ENCODE measurements at places on chromosomes 1 and 21.

GRCh38 chr1:185388815-185389214, 71.8 kb upstream of the IVNS1ABP start:
- no peak for DNase-seq

- DNase-seq, result no peak
These were observed 151.6 kb upstream of the CAMK1G start for GRCh38 chr1:209431813-209432442.

- no peak for DNase-seq
These were observed 25.0 kb downstream of the PGBD5 start for GRCh38 chr1:230401101-230401500.

DNA sequence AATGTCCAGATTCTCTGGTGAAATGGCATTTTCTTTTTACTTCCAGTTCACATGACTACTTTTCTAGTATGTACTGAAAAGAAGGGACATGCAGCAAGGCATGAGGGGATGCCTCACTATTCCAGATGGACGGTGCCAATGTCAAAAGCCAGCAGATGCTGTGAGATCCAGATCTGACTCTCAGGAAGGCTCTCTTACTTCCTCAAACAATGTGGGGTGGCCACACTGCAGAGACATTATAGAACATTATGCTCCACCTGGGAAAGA, 17.7 kb downstream of the CRYZ start:
- DNase-seq, result no peak

GRCh38 chr1:7705048-7705907, 65.8 kb upstream of the VAMP3 start:
- no peak for DNase-seq

- DNase-seq, result peak; percentile 67
These were observed 51.7 kb downstream of the UMODL1 start for GRCh38 chr21:42122808-42123207.

GRCh38 chr1:209302779-209303568, 280.5 kb upstream of the CAMK1G start:
- DNase-seq, result peak; percentile 8

DNA sequence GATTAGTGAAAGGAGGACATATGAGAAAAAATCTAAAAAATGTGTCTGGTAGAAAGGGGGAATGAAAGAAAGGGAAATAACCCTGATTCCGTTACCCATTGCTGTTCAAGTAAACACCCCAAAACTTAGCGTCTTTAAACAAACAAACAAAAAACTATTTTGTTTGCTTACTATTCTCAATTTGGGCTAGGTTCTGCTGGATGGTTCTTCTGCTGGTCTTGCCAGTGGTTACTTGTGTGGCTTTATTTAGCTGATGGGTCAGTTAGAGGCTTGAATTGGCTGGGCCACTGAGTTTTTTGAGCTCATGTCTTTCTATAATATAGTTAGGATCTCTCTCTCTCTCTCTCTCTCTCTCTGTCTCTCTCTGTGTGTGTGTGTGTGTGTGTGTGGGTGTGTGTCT, 112.1 kb downstream of the GRIK1 start:
- DNase-seq, result no peak

DNA sequence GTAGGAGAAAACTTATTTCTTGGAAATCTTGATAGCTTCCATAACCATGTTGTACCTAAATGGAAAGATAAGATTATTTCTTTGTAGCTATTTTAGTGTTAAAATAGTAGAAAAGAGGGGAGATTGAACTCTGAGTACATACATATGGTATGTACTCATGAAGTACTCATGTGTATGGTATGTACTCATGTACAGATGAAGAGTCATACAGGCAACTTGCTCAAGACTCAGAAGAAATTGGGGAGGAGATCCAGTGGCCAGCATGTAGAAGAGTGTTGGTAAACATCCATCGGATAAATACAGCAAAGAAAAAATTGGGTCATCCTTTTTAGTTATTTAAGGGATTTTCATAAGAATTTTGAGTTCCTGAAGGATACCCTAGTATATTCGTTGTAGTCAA, 29.0 kb downstream of the MDM4 start:
- no peak for DNase-seq

DNA sequence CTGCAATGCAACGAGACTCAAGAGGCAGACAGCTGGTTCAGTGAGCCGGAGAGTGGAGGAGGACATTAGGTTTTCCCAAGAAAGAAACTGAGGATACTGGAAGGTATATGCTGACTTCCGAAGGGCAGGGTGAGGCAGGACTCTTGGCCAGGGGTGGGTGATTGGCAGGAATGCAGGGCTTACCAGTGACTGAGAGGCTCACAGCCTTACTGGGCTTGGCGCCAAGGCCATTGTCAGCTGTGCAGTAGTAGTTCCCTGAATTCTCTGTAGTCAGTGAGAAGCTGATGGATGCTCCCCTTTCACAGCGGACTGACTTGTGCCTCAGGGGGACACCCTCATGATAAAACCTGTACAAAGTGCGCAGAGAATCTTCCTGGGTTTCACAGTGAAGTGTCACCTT, 9.6 kb downstream of the FCRL5 start:
- peak; percentile 9 for DNase-seq

- DNase-seq, result peak; percentile 79
These were observed 1.2 kb upstream of the ARHGEF16 start for GRCh38 chr1:3453203-3453761.

- no peak for DNase-seq
These were observed 13.0 kb upstream of the TTC22 start for GRCh38 chr1:54814126-54814498.

GRCh38 chr1:76562292-76562691, 305.0 kb upstream of the ST6GALNAC5 start:
- DNase-seq, result no peak

- DNase-seq, result no peak
These were observed 30.2 kb downstream of the PLA2G4A start for GRCh38 chr1:186858923-186859322.

GRCh38 chr1:19121192-19121591, 88.9 kb downstream of the UBR4 start:
- no peak for DNase-seq

GRCh38 chr1:81234237-81234636, 566.5 kb upstream of the ADGRL2 start:
- DNase-seq, result no peak

DNA sequence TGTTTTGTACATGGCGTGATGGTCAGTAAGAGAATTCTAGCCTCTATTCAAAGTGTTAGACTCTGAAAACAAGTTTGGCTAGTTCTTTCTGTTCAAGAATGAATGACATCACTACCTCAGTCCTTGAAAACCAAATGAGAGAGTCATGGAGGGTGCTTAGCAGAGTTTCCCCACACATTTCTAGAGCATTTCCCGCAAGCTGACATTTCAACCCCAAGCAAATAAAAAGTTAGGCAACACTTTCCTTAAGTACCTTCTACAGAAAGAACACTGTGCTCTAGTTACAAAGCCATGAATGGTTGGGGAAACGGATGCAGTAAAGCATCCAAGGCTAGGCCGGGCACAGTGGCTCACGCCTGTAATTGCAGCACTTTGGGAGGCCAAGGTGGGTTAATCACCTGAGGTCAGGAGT, 47.9 kb upstream of the SLC44A3 start:
- no peak for DNase-seq

DNA sequence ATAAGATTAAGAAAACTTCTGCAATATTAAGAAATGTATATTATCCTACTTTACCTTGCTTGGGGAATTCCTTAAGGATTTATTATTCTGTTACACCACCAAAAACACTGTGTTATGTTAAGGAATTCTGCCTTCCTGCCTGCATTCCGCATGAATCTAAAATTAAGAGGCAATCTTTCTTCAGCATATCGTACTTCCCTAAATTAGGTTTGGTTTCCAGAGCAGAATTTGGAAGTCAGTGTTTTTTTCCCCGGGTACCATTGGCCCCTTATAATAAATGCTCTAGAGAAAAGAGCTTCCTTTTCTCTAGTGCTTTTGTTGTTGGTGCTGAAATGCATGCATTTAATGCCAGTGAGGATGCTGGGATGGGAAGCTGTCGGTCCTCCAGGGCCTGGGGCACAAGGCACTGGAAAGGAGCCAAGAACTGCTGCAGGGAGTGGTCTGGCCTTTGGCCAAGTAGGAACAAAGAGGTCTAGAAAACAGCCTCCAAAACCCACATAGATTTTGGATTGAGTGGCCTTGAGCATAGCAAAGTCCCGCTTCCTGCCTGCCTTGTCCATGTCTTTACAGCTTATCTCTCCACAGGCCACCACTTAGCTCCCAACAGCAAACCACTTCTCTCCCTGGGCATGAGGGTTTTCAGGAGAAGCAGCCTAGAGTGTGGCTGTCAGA, 69.9 kb downstream of the RRAGC start:
- DNase-seq, result peak; percentile 88

GRCh38 chr1:183622884-183623785, 12.4 kb downstream of the ARPC5 start:
- peak; percentile 30 for DNase-seq

GRCh38 chr1:243723458-243724043, 126.5 kb downstream of the AKT3 start:
- no peak for DNase-seq

DNA sequence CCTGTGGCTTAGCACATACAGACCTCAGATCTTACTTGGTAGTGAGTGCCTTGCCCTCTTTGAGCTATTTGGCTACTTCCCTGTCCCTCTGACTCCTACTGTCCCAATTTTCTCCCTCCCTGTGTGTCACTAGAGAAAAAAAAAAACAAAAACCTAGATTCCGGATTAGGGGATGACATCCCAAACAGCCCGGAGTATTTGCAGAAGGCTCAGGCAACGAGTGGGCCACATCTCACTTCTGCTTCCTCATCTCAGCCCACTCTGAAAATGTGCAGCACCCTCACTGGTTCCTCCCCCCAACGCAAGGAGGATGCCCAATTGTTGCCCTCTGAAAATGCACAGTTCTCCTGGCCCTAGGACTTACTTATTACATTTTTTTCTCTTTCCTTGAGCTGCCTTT, 4.9 kb downstream of the NHLH1 start:
- DNase-seq, result no peak

- no peak for DNase-seq
These were observed 67.9 kb upstream of the ARID1A start for GRCh38 chr1:26627954-26628353.

GRCh38 chr1:38117444-38117887, 70.9 kb upstream of the POU3F1 start:
- peak; percentile 18 for DNase-seq

DNA sequence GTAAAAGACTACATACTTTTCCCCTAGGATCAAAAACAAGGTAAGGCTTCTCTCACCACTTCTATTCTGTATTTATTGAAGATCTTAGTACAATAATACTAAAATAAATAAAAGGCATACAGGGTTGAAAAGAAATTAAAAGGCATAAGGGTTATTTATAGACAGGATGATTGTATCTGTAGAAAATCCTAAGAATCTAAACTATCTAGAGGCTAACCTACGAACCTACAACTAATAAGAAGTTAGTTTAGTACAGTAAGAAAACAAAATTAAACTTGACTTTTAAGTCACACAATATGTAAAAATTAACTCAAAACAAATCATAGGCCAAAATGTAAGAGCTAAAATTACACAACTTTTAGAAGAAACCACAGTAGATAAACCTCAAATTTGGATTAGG, 50.4 kb upstream of the ADAM30 start:
- DNase-seq, result no peak

DNA sequence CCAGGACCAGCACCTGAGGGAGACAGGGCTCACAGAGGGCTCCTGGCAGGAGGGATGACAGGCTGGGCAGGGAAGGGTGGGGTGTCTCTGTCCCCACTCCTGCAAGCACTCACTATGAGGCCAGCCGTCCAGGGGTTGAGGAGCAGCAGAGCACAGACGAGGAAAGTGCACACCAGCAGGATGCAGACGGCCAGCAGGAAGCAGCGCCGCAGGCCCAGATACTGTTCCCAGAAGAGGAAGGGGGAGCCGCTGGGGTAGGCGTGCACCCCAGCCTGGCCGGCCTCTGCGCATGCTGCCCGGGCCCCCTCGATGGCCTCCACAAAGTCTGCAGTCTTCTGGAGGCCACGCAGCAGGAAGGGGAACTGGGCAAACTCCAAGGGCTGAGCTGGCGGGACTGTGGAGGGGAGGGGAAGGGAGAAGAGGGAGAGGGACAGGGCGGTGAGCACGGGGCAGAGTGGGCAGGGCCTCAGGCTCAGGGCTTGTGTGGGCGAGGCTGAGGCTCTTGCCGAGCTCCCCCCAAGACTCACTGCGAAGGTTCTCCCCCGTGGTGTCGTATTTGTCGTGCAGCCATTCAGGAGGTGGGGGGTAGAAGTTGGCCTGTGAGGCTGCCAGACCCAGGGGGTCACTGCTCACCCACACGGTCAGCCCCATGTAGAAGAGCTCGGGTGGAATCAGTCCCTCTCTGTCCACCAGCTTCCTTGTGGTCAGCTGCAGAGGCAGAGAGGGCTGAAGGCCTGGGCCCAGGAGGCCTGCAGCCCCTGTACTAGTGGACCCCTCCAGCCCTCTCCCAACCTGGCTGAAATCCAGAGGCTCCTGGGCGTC, 16.5 kb downstream of the PTCH2 start:
- no peak for DNase-seq

- no peak for DNase-seq
These were observed 550.9 kb downstream of the USP25 start for GRCh38 chr21:16280686-16281091.

DNA sequence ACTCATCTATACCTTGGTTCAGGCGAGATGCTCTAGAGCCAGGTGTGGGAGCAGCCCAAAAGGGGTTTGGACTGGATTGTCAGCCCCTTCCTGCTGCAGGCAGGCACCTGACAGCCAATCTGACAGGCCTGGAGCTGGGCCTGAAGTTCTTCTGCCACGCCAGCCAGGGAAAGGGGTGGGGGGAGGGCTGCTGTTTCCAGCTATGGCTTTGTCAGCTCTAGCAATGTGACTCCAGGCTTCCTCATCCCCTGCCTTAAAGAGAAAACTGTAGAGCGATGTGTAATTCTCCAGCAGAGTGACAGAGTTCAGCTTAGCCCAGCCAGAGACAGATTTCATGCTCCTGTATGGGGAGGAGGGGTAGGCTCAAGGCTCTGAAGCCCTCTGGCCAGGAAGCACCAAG, 30.3 kb downstream of the WNT4 start:
- DNase-seq, result no peak

DNA sequence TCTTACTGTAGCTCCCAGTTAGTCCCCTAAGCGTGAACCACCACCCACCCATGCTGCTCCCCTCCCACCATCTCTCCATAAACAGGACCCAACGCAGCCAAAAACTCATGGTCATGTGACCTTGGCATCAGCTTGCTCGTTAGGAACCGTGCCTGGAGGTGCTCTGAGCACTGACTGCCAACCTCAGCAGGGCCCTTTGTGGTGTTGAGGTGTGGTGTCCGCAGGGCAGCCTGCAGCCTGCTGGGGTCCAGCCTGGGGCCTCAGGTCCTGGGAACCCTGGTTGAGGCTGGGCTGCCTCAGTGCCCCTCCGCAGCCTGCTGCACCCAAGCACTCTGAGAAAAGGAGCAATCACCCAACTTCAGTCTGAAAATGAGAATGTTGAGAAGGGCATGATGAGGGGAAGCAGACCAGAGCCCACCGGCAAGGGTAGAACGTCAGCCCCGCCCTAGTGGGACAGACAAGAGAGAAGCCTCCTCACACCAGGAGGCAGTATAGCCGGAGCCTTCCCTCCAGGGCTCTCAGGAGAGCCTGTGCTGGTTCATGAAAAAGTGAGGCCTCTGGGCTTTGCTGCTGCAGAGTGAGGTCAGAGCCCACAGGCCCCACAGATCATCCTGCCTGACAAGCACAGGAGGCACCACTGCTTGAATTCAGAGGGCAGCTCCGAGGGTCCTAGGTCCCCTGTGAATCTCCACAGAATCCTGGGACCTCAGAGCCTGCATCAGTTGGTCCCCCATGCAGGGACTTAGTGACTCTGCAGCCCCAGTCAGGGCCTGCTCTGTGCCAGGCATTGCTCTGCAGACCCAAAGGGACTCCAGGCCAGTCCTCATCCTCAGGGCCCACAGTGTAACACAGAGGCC, 4.9 kb upstream of the COL6A2 start:
- DNase-seq, result no peak

- no peak for DNase-seq
These were observed 296.9 kb upstream of the RUNX1 start for GRCh38 chr21:35345954-35346353.

All from NCI-H345 (cell line).